ENCODE measurements at places on chromosomes 16 and 17.
A peak's percentile ranks its signal among the peaks of the same experiment; 100 is the strongest.

DNA sequence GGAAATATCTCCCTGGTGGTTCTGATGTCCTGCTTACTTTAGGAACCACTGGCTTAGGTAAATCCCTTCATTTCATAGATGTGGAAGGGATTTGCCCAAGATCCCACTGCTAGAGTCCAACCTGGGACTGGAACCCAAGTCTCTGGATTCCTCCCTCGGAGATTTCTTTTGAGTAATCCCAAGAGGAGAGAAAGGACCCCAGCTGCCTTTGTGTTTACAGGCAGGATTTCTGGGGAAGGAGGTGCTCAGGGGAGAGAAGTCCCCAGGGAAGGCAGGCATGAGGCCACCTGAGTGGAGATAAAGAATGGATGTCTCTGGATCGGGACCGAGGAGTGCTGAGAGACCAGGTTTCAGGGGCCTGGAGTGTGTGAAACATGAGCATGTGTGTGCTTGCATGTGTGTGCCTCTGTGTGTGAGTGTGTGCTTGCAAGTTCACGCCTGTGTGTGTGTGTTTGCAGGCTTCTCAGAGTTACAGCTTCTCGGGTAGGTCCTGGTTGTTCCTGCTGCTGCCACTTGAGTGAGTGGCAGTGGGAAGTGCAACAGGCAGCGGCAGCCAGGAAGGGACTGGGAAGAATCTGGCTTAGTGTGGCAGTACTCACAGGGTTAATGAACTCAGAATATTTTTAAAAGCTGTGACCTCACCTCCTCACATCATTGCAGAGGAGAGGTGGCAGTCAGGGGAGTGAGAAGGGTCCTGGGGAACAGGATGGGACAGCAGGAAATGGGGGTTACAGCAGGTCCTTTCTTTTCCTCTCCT, 2.2 kb downstream of the KCNH6 start:
- no peak for DNase-seq

DNA sequence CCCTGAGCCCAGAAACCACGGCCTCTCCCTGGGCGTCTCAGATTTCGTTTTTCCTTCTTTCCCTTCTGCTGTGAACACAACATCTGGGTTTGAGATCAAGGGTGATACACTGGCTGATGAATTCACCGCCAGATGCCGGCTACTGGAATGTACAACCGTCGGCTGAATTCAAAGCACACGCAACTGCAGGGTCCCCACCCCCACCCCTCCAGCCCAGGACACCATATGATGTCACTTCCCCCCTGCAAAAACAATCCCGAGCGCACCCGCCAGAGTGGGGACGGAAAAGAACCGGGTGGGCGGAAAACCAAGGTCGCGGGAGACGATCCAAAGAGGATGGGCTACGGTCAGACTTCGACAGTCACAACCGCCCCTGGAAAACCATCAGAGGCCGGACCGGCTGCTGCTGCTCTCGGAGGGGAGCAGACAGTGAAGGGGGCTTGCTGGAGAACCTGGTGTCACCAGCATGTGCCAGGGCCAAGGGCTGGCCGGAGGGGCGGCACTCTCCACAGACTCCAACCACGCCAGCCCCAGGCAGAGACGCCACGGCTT, 23.3 kb downstream of the CEP295NL start:
- DNase-seq = peak; percentile 84

GRCh38 chr17:30375661-30376060, 3.1 kb upstream of the CPD start:
- DNase-seq = no peak

DNA sequence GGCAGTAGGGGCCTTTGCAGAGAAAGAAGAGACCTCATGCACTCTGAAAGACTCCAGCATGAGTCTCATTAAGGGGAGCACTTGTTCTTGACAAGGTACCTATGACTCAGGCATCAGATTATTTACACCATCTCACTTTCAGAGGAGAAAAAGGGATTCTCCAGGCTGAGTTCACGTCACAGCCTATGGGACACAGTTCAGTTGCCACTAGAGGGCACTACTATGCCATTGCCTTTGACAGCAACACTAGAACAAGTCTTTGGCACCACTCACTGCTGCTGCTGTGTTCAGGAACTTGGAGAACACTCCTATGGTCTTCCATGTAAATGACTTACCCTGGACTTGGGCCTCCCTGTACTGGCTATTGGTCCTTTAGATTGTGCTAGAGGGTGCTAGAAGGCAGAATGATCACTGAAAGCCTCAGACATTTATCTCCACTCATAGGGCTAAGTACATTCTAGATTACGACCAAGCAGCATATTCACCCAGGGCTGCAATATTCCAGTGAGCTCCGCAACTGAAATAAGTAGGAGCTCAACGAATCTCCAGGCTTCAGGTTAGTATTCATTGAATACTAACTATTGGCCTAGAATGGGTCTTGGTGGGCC, 225.1 kb upstream of the CA10 start:
- DNase-seq = no peak

GRCh38 chr16:84839054-84839453, 19.3 kb downstream of the CRISPLD2 start:
- DNase-seq = no peak

DNA sequence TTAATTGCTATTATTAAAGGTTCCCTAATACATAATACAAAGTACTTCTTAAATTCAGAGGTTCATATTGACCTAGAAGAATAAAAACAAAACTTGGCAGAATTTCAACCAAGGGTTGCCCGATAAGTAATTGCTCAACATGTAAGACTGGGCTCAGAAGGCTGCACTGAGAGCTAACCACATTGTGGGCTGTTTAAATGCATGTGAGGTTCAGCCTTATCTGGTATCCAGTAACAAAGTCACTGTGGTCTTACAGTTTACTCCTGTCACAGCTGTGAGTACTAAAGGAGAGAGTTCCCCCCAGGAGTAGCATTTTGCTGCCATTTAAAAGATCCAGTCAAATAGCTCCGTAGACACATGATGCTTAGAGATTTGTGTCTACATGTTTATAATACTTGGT, 1.6 kb upstream of the DHRS11 start:
- no peak for DNase-seq

GRCh38 chr16:30084816-30085159, 6.9 kb downstream of the TBX6 start:
- DNase-seq = peak; percentile 78

DNA sequence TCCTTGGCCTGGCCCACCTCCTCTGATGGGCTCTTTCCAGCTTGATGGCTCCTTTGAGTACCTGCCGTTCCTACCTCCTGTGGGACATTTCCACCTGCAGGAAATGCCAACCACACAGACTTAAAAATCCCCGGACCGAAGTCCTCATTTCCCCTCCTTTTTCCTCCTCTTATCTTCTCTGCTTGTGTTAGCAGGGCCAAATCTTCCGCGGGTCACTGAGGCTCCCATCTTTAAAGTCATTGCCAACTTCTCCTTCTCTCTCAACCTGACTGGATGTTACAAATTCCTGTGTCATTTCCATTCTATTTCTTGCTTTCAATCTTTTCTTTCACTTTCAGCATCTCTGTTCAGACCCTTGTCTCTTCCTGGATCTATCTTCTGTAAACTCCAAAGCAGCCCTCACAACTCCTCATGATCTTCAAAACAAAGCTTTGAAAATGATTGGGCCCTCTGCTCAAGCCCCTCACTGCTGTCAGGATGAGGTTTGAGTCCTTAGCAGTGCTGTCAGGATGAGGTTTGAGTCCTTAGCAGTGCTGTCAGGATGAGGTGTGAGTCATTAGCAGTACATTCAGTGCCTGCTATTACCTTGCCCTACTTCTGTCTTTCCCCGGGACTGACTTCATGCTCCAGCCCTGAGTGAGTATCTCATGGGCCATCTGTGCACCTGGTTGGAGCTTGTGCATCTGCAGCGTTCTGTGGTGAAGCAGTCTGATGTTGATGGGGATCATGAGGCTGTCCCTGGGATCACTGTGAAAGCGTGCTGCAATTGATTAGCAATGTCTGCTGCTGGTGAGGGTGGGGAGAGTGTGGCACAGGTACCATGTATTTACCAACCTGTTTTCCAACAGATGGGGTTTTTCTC, 100.1 kb downstream of the IRF8 start:
- DNase-seq = no peak

DNA sequence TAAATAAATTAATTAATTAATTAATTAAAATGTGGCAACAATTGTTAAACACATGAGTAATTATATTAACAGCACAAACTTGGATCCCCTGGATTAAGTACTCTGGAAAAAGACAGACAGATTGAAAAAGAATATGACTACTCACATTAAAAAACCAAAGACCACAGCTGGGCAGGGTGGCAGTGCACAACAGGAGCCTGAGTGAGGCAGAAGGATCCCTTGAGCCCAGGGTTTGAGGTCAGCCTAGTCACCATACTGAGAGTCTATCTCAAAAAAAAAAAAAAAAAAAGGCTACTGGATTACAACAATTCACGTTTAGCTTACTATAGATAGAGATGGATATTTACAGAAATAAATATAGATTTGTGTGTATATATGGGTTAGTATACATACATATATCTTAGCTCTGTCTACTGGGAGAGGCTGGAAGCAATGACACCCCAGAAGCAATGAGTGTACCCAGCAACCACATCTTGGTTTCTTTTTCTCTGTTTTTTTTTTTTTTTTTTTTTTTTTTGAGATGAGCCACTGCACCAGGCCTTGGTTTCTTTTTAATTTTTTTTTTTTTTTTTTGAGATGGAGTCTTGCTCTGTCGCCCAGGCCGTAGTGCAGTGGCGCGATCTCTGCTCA, 10.6 kb upstream of the SUZ12 start:
- no peak for DNase-seq

DNA sequence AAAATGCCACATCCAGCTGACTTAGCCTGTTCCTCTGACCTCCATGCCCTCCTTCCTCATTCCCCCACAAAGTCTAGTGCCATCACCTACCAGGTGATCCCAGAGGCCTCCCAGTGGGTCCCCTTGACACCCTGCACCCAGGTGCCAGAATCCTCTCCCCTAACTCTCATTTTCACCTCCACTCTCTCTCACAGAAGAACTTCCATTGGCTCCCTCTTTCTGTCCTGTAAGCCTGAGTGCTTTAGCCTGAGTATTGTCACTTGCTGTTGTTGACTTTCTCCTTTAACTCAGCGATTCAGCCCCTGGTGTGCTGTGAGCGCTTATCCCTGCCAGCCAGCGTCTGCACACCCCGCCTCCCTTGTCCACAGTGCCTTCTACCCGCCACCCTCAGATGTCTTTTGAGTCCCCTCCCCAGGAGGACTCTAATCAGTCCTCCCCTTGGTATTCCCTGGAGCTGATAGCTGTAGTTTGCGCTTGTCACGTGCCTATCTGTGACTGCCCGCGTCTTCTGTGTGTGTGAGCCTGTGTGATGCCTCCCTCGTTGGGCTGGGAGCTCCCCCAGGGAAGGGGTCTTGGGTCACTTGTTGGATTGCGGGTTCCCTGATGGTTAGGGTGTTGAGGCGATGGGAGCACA, 31.9 kb downstream of the ARHGAP23 start:
- DNase-seq = no peak

- peak; percentile 75 for DNase-seq
Measured at GRCh38 chr16:75590920-75591843, 25.0 kb downstream of the GABARAPL2 start.

- DNase-seq = no peak
Measured at GRCh38 chr17:53462393-53462811, 360.3 kb upstream of the KIF2B start.

- DNase-seq = no peak
Measured at GRCh38 chr17:63246344-63246743, 199.8 kb downstream of the CYB561 start.

DNA sequence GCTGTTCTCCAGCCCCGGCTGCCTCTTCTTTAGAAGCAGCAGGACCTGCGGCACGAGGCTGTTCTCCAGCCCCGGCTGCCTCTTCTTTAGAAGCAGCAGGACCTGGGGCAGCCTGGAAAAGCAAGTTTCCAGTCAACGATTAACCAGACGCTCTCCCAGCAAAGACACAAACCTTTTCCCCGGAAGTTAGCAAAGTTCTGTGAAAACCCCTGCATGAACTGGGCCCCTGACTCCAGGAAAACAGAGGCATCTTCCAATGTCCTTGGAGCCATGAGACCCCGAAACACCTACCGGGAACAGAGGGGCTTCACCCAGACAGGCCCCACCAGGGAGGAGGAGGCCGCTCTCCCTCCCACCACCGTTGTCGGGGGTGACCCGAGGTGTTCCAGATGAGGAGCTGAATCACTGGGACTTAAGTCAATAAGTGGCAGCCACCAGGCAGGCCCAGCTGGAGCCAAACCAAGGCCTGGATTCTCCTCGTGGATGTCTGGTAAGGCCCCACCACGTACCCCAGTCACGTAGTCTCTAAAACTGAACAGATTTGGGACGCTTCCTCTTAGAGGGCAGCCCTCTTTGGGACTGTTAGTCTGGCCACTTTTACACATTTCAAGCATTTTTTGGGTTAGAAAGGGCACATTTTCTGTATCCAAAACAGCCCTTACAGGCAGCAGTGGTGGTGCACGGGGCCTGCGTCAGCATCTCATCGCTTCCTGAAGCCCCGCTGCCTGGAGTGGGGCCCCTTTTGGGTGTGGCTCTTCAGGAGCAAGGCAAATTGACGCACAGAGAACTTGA, at the start of gene RPH3AL:
TSS of gene RPH3AL (minus strand) at position 387 of the 792 bp plus-strand sequence. CDS start 25,264 bp downstream, outside the sequence.
- peak; percentile 66 for DNase-seq

DNA sequence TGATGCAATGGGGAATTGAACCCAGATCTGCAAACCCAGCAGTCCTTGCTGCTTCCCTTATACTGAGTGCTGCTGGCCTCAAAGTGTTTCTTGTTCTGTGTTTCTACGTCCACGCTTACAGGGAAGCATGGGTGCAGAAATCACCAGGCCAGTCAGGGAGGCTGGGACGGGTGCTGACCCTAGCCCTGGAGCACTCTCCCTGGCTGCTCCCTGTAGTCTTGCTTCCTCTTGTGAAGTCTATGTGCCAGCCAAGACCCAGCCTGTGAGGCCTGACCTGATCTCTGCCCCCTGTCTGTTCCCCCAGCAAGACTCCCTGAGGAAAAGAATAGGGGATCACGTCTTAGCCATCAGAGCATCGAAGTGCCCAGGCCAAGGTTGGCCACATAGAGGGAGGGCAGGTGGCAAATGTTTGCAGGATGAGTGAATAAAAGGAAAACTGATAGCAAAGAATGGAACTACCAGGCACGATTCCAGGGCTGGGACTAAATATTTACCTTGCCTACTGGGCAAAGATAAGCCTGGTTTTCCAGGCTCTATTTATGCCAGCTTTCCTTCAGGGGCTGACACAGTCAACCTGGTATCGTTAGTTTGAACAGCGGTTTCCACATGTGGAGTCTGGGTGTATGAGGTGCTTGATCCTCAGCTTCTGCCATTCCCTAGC, 41.2 kb upstream of the RHOT1 start:
- no peak for DNase-seq

- no peak for DNase-seq
Measured at GRCh38 chr17:52674686-52675085, 516.2 kb upstream of the CA10 start.

DNA sequence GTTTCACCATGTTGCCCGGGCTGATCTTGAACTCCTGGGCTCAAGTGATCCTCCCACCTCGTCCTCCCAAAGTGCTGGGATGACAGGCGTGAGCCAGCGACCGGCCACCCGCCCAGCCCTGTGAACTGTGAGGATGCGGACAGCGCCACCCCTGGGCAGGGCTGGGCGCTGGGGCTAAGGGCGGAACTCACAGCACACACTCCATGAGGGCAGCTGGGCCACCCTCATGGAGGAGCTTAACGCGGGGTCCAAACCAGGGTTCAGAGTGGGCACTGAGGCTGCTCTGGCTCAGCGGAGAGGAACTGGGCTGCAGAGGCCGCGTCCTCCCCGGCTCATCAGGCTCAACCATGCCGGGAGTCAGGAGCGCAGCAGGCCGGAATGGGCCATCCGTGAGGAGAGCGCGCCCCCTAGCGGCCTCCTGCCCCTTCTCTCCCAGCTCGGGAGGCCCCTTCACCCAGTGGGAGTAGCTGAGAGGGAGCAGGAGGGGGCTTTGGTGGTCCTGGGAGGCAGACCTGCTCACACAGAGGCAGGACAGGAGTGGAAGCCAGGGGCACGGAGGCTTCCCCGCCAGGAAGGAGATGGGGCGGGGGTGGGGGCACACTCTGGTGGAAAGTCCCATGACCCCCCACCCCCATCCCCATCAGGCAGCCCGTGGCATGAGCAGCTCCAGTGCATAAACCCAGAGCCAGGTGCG, 13.8 kb downstream of the CORO7 start:
- peak; percentile 91 for DNase-seq

Data from Right ventricle myocardium superior (tissue), 1 donor.